ENCODE measurements at places on chromosomes 4 and X.

- DNase-seq = no peak
Observed at GRCh38 chr4:83387476-83388312, 53.0 kb upstream of the HPSE start.

DNA sequence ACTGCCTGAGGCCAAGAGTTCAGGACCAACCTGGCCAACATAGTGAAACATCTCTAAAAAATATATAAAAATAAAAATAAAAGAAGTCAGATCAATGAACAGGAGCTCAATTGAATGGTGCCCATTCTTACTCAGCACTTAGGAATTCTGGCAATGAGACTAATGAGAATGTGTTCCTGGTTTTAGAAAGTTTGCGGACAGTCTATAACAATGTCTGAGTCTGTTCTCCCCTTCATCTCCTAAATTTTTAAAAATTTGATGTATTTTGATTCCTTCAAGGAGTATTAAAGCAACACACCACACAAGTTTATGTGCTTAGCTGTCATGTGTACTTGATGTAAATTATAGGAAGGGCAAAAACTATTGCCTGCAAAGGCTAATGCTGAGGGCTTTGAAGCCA lies 30.6 kb upstream of the KCNIP4 start:
- no peak for DNase-seq

GRCh38 chr4:27326991-27327390 lies 466.4 kb downstream of the STIM2 start:
- no peak for DNase-seq

- no peak for DNase-seq
Observed at GRCh38 chrX:74506317-74507115, 85.2 kb downstream of the SLC16A2 start.

GRCh38 chr4:4675641-4676040 lies 133.8 kb upstream of the STX18 start:
- no peak for DNase-seq

- DNase-seq = no peak
Observed at GRCh38 chrX:30865015-30865414, 24.0 kb downstream of the TAB3 start.

DNA sequence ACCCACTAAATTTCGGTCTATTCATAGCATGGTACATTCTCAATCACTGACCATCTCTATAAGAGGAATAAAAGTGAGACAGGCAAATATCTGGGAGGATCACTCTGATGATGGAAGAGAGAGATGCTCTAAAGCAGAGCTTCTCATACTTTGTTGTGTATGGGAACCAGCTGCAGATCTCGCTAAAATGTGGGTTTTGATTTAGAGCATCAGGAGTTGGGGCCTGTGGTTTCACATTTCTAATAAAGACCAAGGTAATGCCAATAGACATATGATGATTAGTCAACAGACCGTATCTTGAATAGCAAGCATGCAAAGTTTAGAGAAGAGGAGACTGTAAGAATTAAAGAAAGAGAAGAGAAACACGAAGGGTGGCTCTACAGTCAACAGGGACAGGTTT lies 107.4 kb upstream of the FTHL17 start:
- no peak for DNase-seq

GRCh38 chr4:118843237-118843636 lies 7.3 kb upstream of the SEC24D start:
- no peak for DNase-seq
